ENCODE measurements at places on chromosomes 6 and 20.

GRCh38 chr6:27863962-27864905, 48.0 kb downstream of the OR2B2 start:
- DNase-seq, result no peak

DNA sequence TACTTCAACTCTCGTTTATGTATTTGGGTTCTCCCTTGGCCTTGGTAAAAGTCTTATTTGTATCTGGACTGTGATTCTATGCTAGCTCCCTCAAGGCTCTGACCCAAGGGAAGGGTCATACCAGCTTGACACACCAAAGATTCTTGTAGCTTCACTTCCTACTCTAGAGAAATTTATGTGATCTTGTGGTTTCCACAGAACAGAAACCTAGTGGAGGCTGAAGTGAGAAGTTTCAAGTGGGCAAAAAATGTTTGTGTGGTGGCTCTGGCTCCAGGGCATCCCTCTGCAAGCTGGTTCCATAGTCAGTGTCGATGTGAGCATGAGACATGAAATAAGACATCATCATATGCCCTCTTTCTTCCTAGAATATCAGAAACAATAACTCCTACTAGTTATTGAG, 48.1 kb upstream of the TNFRSF21 start:
- DNase-seq, result no peak

GRCh38 chr20:2838847-2839671, 1.4 kb downstream of the PCED1A start:
- no peak for DNase-seq

GRCh38 chr6:102812242-102812641, 1418.7 kb downstream of the GRIK2 start:
- DNase-seq, result no peak

GRCh38 chr6:54698974-54699373, 147.6 kb upstream of the FAM83B start:
- DNase-seq, result no peak
